Hematopoietic multipotent progenitor cell treated with erythropoietin and hydrocortisone succinate and interleukin-3 and kit ligand, for 8 days (in vitro differentiated cells): ENCODE measurements at places on chromosomes 3 and 15.

DNA sequence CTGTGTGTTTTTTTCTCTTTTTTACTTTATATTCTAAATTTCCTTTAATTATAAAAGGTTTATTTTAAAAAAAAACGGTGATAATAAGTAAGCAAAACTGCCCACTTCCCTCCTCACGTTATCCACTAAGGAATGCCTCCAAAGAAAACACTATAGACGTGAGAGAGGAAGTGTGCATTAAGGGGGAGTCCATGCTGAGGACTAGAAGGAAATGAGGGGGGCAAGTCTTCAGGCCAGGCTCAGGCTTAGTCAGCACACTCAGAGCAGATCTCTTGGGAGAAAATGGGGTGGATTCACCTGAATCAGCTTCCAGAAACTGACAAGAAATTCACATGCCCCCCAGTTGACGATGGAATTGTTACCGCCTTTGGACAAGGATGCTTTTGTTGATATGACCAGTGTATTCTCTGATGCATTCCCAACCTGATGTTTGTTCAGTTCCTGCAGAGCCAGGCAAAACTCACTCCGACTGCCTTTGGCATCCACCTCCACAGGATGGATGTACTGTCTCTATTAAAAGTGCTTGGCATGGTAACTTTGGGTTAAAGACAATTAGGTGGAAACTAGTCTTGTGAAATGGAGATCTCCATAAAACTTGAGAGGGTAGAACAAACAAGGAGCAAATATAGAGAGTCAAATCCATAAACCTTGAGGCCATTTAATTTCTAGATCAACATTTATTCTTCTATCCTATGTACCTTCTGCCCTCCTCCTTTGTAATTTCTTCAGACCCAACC lies 167.8 kb downstream of the MYRIP start:
- DNase-seq: no peak

DNA sequence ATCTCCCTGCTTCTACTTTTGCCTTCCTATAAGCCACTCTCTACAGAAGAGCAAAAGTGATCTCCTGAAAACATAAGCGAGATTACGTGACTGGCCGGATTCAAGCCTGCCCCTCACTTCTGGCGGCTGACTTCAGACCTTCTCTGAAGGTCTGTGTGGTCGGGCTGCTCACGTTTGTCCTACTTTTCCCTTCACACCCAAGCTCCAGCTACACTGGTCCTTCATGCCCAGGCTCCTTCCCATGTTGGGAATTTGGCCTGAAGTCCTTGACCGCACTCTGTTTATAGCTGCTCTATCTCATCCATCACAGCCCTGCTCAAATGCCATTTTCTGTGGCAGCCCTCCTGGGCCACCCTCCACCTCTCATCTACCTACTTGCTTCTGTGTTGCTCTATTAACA lies 6.7 kb upstream of the PLA2G4E start:
- no peak for DNase-seq

DNA sequence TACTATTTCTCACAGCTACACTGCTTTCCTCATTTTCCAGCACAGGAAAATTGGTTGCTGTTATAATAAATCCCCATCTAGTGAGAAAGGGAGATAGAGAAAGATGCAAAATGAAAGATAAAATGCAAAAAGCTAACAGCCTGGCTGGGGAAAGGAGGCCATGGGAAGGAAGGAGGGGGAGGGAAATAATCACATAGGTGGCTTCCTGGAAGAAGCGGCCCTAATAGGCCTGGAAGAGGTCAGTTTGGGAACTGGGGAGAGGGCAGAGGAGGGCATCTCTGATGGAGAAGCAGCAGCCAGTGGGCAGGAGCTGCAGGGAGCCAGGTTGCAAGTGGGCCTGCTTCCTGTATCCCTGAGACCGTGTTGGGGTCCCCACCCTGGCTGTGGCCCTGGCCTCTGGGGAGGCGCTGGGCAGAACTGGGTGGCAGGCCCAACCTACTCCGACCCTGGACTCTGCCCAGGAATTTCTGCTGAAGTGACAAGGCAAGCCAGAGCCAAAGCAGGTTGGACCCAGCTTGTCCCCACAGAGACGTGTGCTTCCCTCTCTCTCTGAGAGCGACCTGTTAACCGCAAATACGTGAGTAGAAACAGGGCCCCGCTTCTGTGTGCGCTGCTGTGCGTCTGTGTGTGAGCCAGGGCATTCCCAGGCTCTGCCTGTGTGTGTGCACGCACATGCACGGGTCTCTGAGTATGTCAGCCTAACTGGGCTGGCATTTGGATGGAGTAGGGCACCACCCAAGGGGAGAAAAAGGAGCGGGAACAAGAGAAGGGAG lies 1.9 kb downstream of the SLC28A1 start:
- DNase-seq: no peak

DNA sequence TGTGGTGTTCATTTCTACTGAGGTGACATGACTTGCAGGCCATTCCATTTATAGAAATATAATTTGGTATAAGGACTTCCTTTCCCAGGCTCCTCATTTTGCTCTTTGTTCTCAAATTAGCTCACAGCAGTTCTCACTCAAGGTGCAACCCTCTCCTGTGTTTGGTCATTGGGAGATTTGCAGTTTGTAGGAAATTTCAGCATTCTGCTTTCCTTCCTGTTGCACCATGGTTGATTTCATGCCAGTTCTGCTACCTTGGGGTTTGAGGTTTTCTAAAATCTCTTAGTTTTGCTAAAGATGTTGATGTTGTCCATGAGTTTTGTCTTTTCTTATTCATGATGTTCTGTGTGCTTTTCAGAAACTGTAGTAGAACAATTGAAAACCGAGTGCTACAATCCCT lies 65.7 kb upstream of the PROK2 start:
- DNase-seq: no peak

- DNase-seq: no peak
These were observed 90.9 kb upstream of the SEC13 start for GRCh38 chr3:10411598-10412332.

- no peak for DNase-seq
These were observed 44.3 kb downstream of the IL5RA start for GRCh38 chr3:3065876-3066275.

- no peak for DNase-seq
These were observed 39.8 kb downstream of the CEMIP start for GRCh38 chr15:80819001-80819400.

DNA sequence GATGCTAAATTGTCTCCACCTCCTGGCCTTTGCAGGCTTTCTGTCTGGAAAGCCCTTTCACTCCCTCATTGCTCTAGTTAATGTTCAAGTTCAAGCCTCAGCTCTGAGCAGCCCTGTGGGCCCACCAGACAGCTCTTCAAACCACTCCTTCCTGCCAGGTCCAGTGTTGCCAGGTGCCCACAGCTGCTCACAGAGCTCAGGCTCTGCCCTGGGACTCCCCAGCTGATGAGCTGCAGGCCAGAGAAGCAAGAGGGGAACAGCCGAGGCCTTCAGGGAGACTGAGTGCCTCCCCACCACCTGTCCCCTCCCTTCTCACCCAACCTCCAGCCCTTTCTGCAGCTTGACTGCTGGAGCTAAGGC lies 1.3 kb upstream of the ZBTB47 start:
- DNase-seq: no peak

DNA sequence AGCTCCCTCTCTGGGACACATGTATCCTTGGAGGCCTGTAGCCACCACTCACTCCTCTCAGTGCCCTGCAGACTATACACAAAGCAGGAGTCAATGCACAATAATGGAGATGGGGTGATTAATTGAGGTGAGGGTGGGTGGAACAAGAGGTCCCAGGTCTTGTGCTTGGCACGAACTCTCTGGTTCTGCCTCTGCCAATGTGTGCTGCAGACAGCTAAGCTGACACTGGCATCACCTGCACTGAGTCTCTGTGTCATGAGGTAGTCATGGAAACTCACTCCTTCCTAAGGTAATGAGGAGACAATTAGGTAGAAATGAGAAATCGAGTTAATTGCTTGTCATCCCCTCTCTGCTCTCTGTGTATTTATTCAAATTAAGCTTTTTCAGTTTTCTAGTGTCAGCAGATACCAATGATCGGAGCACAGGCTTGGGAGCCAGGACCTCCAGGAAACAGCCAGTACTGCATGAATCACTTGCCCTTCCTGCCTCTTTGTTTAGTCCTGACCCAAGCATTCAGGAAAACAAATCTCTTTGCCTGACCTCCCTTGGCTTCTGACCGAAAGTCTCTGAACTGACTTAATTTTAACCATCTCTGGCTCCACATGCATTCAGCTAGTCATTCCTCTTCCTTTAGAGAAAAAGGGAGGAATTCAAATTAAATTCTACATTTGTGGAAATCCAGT lies 56.7 kb downstream of the DRD3 start:
- DNase-seq: no peak

- no peak for DNase-seq
These were observed 55.3 kb downstream of the ROPN1B start for GRCh38 chr3:126024049-126024854.

GRCh38 chr3:31377045-31377642 lies 155.6 kb upstream of the STT3B start:
- no peak for DNase-seq

GRCh38 chr3:95923496-95924210 lies 890.7 kb upstream of the EPHA6 start:
- DNase-seq: peak; percentile 9

GRCh38 chr3:191473661-191474198 lies 12.8 kb downstream of the PYDC2 start:
- peak; percentile 2 for DNase-seq

DNA sequence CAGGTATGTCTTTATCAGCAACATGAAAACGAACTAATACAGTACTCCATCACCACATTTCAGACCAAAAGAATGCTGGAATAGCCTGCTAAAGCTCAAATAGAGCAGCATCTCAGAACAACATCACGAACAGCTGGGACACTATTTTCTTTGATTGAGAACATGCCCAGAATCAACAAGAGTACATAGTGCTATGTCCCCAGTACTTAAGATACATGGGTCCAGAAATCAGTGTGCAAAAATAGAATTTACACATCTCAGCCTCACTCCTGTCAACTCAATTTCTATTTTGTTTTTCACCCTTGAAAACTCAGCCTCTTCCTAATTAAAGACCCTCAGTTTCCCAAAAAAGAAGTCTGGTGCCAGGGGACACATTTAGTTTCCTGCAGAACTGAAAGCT lies 753.9 kb downstream of the AGBL1 start:
- no peak for DNase-seq

DNA sequence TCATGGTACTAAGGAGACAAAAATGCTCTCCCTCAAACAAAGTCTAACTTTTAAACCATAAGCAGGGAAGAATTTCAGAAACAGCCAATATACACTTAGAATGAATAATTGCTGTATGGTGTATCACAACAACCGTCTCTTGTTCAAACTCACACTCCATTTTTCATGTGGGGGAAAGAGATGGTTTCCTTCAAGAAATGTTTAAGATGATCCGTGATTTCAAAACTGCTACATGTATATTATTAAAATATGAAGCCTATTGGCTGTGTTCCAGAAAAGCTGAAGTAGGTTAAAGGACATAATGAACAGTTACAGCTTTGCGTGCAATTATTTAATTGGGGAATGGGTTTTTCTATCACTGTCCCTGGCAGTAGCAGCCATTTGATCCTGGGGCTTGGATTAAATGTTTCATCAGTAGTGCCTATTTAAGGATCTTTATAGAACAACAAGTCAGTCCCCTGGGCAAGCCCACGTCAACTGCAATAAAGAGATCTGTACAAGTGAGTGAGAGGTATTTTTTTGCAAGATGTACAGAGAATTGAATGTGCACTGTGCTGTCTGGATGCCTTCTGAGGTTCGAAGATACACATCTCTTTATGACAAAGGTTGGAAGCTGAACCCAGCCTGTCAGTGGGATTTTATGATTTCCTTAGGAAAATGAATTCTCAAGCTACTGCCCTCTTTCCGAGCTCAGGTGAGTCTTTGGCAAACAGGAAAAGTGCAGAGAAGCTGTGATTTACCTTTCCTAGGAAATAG lies 337.2 kb upstream of the RARB start:
- no peak for DNase-seq

- no peak for DNase-seq
These were observed 648.5 kb upstream of the NR2F2 start for GRCh38 chr15:95681836-95682544.

GRCh38 chr15:41893422-41894250 lies at the start of gene SPTBN5:
Gene SPTBN5, minus strand, starts transcription at chr15:41894053. Its CDS starts 556 bp downstream, at chr15:41893497.
- no peak for DNase-seq

- DNase-seq: no peak
These were observed 14.7 kb upstream of the SYNM start for GRCh38 chr15:99090011-99090699.

- no peak for DNase-seq
These were observed 11.5 kb upstream of the ANKRD28 start for GRCh38 chr3:15809313-15809712.

DNA sequence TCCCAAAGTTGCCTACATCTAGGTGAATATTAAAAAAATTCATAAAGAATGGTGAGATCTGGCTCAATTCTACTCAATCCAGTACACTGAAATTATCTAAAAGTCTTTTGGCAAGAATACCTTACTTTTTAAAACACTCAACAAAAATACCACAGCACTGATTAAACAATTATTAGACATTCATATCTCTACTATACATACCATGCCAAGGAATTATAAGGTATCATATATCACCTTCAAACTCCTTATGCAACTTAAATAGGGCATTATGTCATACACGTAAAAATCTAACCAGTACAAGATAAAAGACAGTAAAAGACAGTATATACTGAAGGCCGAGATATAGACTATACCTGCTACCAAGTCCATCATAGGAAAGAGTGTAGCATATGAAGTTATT lies 6.1 kb upstream of the ANKRD28 start:
- no peak for DNase-seq

DNA sequence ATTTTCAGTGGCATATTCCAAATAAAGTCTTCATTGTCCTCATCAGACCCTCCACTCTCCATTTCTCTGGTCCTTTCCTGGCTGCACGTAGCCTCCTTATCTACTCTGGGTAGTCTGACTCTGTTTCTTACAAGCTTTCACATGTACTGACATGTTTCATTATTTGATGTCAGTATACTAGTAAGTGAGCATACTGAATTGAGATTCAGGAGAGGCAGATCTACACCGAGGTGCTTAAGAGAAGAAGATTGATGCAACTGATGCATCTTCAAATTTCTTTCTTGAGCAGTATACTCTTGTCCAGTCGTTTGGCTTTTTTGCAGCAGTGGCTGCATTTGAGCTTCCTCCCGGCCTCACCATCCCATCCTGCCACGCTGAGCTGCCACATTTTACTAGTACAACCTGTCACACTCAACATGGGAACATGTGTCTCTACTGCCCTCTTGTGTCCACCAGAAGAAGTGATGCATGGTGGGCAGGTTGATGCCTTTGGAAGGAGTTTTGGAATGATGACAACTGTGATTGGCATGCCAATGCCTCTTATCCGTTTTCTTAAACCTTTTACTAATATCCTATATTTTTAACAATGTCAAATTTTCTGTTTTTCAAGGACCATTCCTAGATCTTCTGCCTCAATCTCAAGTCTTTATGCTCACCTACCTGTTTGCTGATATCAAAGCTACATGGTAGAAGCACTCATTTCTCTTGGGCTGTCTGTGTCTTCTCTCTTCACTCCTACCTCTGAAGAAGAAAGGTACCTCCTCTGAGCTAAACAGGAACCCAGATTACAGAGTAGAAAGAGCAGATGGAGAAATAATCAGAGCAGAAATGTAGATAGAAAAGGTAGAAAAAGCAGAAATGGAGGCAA lies 38.7 kb downstream of the GUCA1C start:
- DNase-seq: peak; percentile 64

- no peak for DNase-seq
These were observed 63.5 kb downstream of the CMSS1 start for GRCh38 chr3:99881121-99881524.
